Stimulated activated CD4-positive, alpha-beta T cell treated with anti-CD3 and anti-CD28 coated beads, TNF-alpha, amount 100 ng/mL, for 1 hour (primary cell): ENCODE measurements at places on chromosomes 1 and 21.

DNA sequence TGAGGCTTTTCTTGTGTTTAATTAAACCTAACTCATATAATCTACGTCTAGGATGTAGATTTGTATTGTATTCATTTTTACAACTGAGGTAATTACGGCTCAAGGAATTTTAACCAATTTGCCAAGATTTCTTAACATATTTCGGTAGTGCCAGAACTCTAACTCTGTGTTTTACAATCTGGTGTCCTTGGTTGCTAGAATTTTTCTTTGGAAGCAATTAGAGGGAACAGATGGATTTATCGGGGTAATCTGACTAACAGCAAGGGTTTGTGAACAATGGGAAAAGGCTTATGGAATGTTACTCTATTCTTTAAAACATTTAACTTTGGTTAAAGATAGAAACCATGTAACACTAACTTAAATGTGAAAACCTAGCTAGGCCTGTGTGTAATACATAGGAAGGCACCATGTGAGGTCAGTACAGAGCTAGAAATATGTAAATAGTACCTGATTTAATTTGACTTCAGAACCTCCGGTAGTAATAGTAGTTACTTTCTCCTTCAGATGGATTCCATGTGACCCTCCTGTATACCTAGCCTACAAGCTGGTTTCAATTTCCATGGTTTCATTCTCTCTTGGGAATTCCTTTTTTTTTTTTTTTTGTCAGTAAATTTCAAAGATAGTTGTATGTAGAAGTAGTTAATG lies 1.2 kb downstream of the MTF2 start:
- DNase-seq, result no peak

- no peak for DNase-seq
These were observed 81.0 kb upstream of the KCNK2 start for GRCh38 chr1:215001419-215002021.

GRCh38 chr1:39877980-39878956 lies 5.0 kb downstream of the TRIT1 start:
- no peak for DNase-seq

DNA sequence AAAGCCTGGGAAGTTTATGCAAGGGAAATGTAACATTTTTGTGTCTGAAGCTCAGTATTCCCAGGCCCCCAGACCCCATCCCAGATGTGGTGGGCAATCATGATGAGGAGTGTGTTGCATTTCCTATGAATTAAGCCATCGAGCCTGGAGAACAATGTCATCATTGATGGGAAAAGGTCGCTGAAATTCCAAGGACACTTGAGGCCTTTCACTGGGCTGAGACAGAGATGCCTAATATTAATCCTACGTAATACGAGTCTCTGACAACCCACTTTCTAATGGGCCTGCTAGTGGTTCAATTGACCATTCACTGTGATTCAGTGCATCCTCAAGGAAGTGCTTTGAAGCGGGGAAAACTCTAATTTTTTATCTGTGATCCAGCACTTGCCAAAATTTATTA lies 291.6 kb downstream of the PLPP3 start:
- DNase-seq, result no peak

GRCh38 chr1:232477728-232478127 lies 152.2 kb downstream of the SIPA1L2 start:
- DNase-seq, result no peak

DNA sequence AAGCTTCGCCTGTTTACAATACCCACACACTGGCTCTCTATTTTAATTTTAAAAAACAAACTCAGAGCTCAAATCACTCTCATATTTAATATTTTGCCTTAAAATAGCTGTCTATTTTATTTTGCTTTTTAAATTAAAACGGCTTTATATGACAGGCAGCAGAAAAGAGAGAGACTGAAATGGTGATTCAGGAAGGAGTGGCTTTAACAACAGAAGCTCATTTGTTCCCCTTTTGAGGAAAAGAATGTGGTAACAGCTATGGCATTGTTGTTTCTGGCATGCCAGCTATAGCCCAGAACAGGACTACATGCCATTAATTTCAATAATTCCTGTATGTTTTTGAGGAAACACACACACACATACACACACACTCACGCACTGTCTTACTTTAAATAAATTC lies 234.2 kb upstream of the PTBP2 start:
- DNase-seq, result no peak

GRCh38 chr1:152884085-152884484 lies 6.0 kb downstream of the SMCP start:
- DNase-seq, result no peak

GRCh38 chr1:193256019-193256418 lies 69.6 kb upstream of the B3GALT2 start:
- no peak for DNase-seq

GRCh38 chr1:183234660-183235476 lies 48.8 kb downstream of the LAMC2 start:
- no peak for DNase-seq

DNA sequence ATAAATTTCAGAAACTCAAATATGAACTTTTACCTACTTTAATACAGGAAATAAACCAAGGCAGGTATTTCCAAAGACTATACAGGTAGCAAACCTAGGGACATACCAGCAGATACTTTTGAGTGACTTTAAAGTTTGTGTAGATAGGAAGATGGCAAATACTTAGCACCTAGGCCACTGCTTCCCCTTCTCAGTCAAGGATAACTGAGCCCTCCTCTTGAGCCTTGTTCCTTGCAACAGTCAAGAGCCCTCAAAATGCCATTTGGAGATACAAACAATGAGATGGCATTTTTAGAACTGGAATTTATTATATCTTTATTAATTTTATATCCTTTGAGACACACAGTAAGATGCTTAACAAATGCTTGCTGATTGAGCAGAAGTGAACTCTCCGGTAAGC lies 65.9 kb downstream of the LPGAT1 start:
- DNase-seq, result no peak

DNA sequence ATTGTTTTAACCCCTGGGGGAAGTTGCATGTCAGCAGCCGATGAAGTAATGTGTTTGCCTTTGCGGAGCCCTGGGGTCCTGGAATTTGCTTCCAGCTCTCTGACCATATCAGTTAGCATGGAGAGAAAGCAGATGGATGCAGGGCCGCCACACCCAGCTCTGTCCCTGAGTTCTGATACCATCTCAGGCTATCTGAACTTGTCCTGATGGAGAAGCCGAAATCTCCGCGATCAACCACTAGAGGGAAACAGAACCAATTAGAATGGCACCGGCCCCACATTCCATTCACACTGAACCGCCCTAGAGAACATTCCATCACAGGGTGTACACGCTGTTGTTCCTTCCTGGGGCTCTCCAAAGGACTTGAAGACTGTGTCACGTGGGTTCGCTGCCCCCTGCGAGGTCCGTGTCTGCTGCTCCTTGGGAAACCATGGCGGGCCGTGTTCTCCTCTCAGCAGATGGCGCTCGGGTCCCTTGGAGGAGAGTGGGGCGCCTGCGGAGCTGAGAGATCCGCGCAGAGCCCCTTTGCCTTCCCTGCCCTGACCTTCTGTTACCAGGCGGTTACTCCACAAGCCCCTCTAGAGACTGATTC lies 75.4 kb downstream of the ABCA4 start:
- peak; percentile 19 for DNase-seq

DNA sequence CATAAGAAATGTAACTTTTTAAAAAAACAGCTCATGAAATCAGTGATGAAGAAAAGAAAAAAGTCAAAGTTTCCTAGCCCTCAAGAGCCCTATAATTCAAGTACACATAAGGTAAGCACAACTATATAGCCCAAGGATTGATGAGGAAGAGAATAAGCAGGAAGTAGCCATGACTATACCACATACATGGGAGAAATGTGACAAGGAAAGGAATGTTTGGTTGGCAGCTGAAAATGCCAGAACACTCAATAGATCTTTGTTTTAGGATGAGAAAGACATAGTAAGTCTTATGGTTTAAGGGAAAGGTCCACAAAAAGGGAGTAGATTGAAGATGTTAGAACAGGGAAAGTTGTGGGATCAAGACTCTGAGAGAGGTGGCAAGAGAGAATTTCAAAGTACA lies 5.7 kb downstream of the DOCK7 start:
- no peak for DNase-seq

DNA sequence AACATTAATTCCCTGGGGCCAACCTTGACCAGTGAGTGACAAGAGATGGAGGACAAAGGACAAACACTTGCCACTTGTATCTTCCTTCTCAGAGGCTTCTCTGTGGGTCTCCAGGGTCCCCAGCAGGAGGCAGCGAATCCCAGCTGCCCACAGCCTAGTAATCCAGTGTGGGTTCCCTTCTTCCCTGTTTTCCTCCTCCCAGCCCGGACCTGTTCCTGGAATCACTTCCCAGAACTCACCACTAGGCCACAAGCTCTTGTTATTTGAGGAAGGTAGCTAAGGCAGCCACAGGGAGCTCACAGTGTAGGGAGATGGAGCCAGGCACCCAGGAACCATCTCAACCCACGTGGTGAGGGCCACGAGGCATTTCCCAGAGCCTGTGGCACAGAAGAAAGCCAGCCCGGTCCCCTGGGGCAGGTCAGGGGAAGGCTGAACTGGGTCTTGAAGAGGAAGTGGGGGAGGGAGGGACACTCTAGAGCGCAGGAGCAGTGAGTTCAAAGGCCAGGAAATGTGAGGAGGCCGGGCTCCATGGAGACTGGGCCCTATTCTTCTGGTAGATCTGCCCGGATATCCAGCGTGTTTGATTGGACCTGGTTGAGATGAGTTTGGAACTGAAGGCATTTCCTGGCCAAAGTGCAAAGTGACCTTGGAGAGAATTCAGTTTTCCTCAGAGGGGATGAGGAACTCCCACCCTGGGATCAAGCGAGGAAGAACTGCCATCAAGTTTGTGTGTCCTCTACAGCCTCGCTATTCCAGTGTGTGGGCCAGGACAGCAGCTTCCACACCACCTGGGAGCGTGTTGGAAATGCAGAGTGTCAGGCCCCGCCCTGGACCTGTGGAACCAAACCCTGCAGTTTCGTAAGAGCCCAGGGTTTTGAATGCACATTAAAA lies 20.3 kb upstream of the C2CD2 start:
- DNase-seq, result no peak

DNA sequence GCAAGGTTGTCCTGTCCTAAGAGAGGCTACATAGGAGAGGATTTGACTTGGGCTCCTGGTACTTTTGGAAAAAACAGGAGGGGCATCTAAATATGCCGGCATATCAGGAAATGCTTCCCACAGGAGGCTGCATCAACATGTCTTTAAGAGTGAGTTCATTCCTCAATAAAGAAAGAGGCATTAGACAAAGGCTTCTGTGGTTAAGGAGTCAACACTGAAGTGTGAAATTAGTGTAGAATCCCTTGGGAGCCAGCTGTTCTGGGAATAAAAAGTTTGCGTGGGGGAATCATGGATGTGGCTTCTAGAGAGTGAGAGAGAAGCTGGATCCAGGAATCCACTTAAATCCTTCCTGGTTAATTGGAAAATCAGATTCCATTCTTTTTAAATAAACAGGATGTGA lies 69.5 kb downstream of the DNM3 start:
- no peak for DNase-seq

DNA sequence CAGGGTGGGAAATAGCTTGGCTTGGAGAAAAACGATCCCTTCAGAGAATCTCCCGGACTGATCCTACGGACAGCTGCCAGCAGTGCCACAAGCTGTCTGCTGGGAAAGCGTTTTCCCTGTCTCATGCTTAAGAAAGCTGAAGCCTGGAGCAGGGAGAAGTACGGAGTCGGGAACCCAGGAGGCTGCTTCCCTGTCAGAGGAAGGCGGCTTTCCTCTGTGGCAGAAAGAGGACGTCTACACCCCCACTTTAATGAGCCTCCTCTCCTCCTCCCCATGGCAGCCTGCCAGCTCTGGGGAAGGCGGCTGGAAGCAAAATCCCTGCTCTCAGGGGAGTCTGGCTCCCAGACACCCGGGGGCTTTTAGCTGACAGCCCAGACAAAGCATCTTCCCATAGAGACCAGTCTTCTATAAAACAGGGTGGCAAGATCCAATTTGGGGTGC lies 7.3 kb downstream of the KIF21B start:
- DNase-seq, result no peak

GRCh38 chr1:152111515-152111968 lies 3.7 kb downstream of the TCHH start:
- DNase-seq, result no peak

DNA sequence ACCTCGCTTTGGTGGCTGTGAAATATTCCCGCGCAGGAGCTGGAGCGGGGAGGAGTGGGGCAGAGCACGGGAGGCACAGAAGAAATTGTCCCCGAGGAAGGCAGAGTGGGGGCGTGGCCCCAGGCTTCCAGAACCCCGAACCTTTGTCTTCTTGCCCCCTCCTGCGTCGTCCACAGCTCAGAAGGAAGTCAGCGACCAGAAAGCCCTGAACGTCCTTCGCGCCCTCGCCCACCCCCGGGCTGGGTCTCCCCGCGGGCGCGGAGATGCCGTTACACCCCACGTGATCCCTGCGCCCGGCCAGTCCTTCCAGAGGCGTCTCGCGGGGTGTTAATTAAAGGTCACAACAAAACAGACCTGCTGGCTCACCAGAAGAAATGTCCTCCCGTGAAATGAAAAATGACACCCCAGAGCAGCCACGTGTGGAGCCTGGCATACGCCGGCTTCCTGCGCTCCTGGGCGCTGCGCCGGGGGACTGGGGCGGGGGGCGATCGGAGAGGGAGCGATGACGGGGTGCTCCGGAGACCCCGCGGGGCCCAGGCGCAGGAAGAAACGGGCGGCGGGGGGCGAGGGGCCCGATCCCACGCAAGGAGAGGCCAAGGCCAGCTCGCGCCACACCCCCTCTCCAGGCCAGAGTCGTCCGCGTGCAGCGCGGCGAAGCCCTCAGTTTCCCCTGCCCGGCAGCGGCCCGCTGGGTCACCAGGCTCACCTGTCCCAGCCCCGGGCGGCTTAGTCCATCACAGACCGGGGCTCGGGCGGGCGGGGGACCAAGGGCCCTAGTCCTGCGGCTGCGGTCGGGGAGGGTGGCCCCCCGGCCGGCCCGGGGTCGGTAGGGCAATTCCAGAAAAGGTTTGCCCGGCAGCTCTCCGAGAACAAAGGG lies 995 bp upstream of the KIF26B start:
- peak; percentile 5 for DNase-seq

GRCh38 chr1:244801246-244801645 lies 34.2 kb upstream of the COX20 start:
- DNase-seq, result peak; percentile 20

DNA sequence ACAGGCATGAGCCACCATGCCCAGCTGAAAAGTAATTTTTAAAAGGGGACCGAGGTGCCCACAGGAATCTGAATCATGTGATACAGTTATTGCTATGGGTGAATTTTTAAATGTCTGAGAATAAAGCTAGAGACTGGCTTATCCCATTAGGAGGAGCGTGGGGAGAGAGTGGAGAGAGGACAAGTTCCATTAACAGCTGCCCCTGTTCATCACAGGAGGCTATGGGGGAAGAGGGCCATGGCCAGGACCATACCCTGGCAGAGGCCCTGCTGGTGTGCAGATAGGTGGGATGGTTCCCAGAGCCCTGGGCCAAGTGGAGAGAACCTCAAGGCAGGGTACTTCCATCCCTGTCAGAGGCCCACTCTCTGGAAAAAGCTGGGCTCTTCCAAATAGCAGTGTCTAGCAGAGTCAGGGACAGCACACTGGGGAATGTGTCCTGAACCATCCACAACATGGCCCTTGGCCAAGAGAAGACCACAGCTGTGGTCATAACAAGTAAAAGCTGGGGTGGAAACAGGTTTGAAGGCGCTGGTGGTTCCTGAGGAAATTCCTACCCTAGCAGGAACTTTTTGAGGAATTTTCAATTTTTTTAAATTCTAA lies 13.7 kb upstream of the ZNF691 start:
- DNase-seq, result no peak
